ENCODE measurements at places on chromosomes 1 and 21. TPM values are rescaled to one million over a fixed set of nuclear protein-coding genes. Genes with fewer than 3 reads are reported as not detected.
A peak's percentile ranks its signal among the peaks of the same experiment; 100 is the strongest.

DNA sequence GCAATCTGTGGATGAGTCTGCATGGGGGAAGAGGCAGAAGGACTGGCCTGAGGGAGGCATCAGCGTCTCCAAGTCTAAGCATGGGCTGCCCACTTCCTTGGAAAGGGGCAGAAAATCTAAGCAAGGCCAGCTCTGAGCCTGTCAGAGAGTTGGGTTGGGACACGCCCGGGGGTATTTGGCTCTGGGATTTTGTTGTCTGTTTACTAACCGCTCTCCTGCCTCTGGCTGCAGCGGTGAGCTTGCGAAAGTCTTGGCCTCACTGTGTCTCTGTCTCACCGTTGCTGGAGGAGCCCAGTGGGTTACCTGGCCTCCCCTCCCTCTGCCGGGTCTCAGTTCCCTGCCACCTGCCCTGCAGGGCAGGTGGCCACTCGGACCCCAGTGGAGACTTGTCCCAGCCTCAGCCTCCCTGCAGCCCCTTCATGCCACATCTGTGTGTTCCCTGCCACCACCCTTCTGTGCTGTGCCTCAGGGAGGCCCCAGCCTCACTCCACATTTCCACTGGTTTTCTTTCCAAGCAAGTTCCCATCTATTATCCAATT is 33.7 kb downstream of the EDN2 start:
- H3K36me3 ChIP-seq: no peaks in the 10 kb centered on the region
- DNase-seq: no peak
- H3K4me3 ChIP-seq: no peak overlapping the region
- peaks cover 3% of the 10 kb centered on the region for H3K27me3 ChIP-seq
- H3K4me1 ChIP-seq: no peaks in the 10 kb centered on the region
- H3K27ac ChIP-seq: no peak overlapping the region

DNA sequence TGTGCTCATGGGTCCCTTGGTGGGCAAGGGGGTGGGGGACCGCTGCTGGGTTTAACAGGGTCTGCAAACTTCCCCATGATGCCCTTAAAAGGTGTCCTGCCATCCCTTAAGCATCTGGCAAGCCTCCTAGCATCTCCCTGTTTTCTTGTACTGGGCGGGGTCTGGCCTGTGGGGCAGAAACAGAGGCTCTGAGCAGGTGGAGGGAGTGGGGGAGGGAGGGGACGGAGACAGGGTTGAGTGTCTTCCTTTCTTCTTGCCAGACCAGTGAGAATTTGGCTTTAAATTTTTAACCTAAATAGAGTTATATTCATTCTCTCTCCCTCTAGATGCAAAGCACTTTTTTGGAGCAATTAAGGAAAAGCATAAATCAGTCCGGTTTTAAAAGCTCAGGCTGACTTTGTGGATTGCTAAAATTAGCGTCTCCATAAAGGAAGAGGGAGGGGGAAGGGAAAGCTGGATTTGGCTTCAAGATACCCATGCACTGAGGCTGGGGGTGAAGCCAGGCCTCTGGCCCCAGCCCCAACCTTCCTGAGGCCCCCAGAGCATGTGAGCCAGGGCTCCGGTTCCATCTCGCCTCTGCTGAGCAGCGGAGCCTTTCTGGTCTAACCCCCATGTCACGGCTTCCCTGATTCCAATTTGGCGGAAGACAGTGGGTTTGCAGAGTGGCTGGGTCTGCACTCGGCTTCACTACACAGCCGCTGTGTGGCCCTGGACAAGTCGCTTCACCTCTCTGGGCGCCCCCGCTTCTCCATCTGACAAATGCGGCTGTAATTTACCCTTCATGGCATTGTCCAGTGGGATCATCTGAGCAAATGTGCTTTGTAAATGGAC is 25.3 kb downstream of the IGSF21 start:
- no peaks in the 10 kb centered on the region for H3K36me3 ChIP-seq
- DNase-seq: no peak
- no peak overlapping the region for H3K27ac ChIP-seq
- H3K4me1 ChIP-seq: no peaks in the 10 kb centered on the region

DNA sequence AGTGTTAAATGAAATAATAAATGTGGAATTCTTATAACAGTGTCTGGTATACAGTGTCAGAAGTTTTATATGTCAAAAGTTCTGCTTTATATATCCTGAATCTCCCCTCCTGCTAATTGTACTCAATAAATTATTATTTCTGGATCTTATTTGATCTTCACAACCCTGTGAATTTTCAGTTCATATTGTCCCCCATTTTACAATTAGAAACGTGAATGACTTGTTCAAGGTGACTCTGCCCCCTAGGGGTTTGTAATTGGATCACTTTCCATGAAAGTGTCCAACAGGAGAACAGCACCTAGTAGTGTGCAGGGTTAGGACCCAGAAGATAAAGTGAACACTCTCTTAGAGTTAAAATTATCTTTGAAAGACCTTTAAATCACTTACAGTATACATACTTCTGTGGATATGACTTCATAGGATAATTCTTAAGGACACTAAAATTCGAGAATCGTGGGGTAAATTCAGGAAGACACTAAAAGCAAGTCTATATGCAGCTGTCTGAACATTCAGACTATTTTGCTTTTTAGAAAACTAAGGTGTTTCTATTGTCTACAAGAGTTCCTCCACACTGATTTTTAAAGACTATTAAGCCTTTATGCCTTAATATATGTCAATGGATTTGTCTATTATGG is 4.5 kb upstream of the DDR2 start:
- peaks cover 4% of the 10 kb centered on the region for H3K27me3 ChIP-seq
- no peak for DNase-seq
- H3K27ac ChIP-seq: no peak overlapping the region
- H3K4me3 ChIP-seq: no peak overlapping the region
- H3K4me1 ChIP-seq: peaks cover 11% of the 10 kb centered on the region

GRCh38 chr1:24776821-24777220 is 31.6 kb downstream of the CLIC4 start:
- no peaks in the 10 kb centered on the region for H3K36me3 ChIP-seq
- H3K27me3 ChIP-seq: no peaks in the 10 kb centered on the region
- no peak overlapping the region for H3K27ac ChIP-seq
- no peak for DNase-seq
- no peaks in the 10 kb centered on the region for H3K4me1 ChIP-seq

GRCh38 chr1:190453550-190453949 is 24.1 kb downstream of the BRINP3 start:
- no peaks in the 10 kb centered on the region for H3K27me3 ChIP-seq
- no peak overlapping the region for H3K27ac ChIP-seq
- no peak overlapping the region for H3K4me3 ChIP-seq
- DNase-seq: no peak
- H3K4me1 ChIP-seq: no peaks in the 10 kb centered on the region

DNA sequence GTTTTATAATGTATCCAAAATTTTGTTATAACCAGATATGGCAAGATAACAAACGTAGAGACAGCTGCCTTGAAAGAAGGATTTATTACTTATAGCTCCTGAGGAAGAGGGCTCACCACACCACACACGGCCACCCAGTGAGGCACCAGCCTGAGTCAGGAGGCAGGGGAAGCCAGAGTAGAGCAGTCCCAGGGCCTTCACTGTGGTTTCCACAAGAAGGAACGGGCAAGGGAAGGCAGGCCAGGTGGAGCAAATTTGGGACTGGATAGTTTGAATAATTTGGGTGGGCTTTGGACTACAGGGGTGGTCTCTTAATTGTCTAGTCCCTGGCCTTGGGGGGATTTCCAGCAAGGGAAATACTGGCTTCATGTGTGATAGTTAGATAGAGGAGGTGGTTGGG is 72.5 kb downstream of the RRAGC start:
- no peak overlapping the region for H3K4me3 ChIP-seq
- no peak overlapping the region for H3K27ac ChIP-seq
- no peaks in the 10 kb centered on the region for H3K36me3 ChIP-seq
- H3K27me3 ChIP-seq: peaks cover 73% of the 10 kb centered on the region
- no peak for DNase-seq
- no peaks in the 10 kb centered on the region for H3K4me1 ChIP-seq

DNA sequence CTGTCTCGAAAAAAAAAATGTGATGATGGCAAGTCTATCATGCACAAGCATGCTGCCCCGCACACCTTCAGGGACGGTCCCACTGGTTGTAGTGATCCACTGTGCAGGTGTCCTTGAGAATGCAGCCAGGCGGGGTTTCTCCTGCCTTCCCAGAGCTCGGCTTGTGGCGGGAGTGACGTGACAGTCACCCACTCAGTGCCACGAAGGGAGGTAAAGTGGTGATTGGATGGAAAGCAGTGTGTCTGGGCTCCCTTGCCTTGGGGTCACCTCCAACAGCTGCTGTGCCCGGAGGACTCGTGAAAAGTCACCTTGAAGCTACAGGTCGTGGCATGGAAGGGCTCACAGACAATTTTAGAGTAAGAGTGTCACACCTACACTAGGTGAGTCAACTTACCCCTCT is 33.5 kb upstream of the TRIM17 start:
- H3K27ac ChIP-seq: no peak overlapping the region
- H3K27me3 ChIP-seq: peaks cover 25% of the 10 kb centered on the region
- no peak for DNase-seq
- H3K36me3 ChIP-seq: peaks cover 8% of the 10 kb centered on the region

GRCh38 chr21:29961291-29962027 is 21.7 kb upstream of the GRIK1 start:
- no peak for DNase-seq
- H3K36me3 ChIP-seq: no peaks in the 10 kb centered on the region
- no peaks in the 10 kb centered on the region for H3K27me3 ChIP-seq
- no peak overlapping the region for H3K27ac ChIP-seq

DNA sequence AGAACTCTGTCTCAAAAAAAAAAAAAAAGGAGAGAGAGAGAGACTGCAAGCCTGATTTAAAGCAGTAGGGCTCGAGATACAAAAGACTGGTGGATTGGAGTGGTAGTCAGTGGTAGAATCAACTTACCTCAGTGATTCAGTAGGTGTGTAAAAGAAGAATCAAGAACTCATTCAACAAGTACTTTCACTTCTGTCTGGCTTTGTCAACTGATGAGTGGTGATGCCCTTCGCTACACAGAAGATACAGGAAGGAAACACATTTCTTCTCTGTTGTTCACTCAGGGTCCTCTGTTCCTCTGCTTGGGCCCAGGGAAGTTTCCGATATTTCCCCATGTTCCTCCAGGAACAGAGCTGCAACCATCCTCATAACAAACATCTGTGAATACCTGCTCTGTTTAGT is 68.6 kb upstream of the COG2 start:
- peaks cover 15% of the 10 kb centered on the region for H3K27me3 ChIP-seq
- DNase-seq: no peak
- no peak overlapping the region for H3K4me3 ChIP-seq
- H3K4me1 ChIP-seq: no peaks in the 10 kb centered on the region

DNA sequence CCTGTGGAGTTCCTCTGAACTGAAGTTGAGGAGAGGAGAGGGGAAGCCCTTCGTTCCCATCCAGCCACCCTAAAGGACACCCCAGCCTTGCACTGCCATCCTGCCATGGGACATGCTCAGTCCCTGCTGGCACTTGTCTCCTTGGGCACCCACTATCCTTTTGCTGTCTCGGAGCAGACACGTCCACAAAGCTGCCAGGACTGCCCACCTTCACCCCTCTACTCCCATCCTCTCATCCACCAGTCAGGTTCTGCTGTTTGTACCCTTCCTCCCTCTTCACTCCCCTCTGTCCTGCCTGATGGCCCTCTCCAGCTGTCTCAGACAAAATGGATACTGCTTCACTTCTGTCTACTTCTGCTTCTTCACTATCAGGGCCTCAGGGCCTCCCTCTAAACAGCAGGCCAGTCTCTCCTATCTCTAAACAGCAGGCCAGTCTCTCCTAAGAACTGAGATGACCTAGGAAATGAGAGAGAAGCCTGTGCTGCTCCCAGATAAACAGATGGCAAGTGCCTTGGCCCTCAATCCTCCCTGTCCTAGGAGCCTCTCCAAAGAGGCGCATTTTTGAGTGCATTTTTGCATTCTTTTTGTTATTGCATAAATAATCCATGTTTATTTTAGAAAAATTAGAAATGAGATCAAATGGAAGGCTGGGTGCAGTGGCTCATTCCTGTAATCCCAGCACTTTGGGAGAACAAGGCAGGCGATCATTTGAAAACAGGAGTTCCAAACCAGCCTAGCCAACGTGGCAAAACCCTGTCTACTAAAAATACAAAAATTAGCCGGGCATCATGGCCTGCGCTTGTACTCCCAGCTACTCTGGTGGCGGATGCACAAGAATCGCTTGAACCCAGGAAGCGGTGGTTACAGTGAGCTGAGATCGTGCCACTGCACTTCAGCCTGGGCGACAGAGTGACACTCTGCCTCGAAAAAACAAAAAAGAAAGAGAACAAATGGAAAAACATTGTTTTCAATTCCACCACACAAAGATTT is 4.4 kb upstream of the PYCR2 start:
- DNase-seq: no peak
- peaks cover 19% of the 10 kb centered on the region for H3K4me1 ChIP-seq
- H3K4me3 ChIP-seq: no peak overlapping the region
- H3K27ac ChIP-seq: peak overlapping the region; percentile 58
- H3K27me3 ChIP-seq: no peaks in the 10 kb centered on the region

DNA sequence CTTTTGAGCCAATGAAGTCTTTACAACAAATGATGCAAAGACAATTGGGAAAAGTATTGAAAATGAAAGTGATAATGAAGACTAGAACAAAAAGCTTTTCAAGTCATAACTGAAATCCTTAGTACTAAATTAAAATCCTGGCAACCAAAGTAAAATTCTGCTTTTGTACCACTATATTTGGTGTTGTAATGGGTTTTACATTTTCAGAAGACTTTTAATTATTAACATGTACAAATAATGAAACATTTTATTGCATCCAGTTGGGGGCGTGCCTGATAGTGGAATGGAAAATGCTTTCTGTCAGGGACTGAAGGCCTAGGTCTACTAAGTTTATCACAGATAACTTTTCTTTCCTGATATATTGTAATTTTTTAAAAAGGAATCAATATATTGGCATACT is 89.4 kb downstream of the SDCCAG8 start:
- H3K36me3 ChIP-seq: no peaks in the 10 kb centered on the region
- no peaks in the 10 kb centered on the region for H3K27me3 ChIP-seq
- H3K4me3 ChIP-seq: no peak overlapping the region
- no peak for DNase-seq
- H3K4me1 ChIP-seq: peaks cover 4% of the 10 kb centered on the region

- DNase-seq: no peak
- no peak overlapping the region for H3K4me3 ChIP-seq
- H3K4me1 ChIP-seq: no peaks in the 10 kb centered on the region
- no peak overlapping the region for H3K27ac ChIP-seq
- H3K27me3 ChIP-seq: peaks cover 2% of the 10 kb centered on the region
Observed at GRCh38 chr1:111813440-111814304, 58.0 kb downstream of the DDX20 start.

OLIG2 gene
- not detected for total RNA-seq

PCSK9 gene
- 0.18 TPM for total RNA-seq

SELE gene
- total RNA-seq: not detected

SMIM11 gene
- 3.1 TPM for total RNA-seq

LENEP gene
- 0.35 TPM for total RNA-seq

DHRS3 gene
- total RNA-seq: 32.5 TPM

SYCP1 gene
- not detected for total RNA-seq

LHX8 gene
- not detected for total RNA-seq

EVA1B gene
- total RNA-seq: 25.5 TPM

ARHGEF16 gene
- not detected for total RNA-seq

ACKR1 gene
- total RNA-seq: not detected

All from activated CD4-positive, alpha-beta memory T cell treated with anti-CD3 and anti-CD28 coated beads, Interleukin-2, amount 10 ng/mL, durations not matched to agents 7 days and 5 days (primary cell).